AML-193 (cell line): ENCODE measurements at places on chromosomes 3 and 15.

DNA sequence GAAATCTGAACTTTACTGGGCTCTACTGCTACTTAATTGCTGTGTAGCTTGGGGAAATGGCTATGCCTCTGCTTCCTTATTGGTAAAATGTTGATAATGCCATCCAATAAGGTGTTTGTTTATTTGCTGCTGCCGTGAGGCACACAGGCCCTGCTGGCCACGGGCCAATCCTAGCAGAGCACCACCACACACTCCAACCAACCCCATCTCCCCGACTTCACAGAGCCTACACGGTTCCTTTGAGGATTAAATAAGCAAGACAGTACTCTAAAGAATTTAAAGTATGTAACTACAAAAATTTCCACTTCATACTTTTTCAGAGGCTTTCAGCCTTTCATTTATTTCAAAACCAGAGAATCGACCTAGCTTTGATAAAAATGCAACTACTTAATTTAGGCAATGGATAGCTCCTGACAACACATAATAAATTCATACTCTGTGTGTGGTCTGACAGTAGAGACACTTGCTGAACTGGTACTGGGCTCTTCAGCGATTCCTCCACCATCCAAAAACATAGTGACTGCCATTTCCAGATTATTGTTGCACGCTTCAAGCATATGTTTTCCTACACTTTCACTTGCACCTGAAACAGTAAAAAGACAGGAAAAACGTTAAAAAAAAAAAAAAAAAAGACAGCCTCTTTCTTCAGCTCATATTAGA, 25.3 kb downstream of the UBXN7 start:
- DNase-seq = no peak

DNA sequence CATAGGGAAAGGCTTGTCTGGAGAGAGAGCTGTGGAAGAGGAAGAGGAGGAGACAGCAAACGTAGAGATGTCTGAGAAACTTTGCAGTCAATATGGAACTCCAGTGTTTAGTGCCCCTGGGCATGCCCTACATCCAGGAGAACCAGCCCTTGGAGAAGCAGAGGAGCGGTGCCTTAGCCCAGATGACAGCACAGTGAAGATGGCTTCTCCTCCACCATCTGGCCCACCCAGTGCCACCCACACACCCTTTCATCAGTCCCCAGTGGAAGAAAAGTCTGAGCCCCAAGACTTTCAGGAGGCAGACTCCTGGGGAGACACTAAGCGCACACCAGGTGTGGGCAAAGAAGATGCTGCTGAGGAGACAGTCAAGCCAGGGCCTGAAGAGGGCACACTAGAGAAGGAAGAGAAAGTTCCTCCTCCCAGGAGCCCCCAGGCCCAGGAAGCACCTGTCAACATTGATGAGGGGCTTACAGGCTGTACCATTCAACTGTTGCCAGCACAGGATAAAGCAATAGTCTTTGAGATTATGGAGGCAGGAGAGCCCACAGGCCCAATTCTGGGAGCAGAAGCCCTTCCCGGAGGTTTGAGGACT, 6.9 kb downstream of the MAP1A start:
- no peak for DNase-seq

DNA sequence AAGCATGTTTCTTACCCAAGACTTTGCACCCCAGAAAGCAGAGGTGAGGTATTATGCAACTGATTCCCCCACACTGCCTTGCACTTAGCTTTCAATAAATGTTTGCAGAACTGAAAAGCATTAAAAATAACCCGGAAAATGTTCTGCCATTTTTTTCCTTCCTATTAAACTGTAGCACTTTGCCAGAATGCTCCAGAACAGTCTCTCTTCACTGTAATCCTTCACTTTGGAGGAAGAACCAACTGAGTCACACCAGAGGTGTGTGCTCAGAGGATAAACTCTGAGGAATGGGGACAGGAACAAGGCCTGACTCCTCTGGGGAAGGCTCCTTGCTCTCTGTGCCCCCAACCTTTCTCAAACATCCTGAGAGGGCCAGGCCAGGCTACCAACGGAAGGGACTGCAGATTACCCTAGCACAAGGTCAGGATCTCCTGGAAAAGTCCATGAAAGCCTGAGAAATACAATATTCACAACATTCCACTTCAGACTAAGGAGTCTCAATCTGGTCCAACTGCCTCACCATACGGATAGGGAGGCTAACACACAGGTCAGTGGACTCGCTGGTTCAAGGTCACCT, 19.0 kb downstream of the ANP32A start:
- no peak for DNase-seq

- DNase-seq = no peak
These were observed 12.3 kb upstream of the PDZRN3 start for GRCh38 chr3:73637042-73637441.

DNA sequence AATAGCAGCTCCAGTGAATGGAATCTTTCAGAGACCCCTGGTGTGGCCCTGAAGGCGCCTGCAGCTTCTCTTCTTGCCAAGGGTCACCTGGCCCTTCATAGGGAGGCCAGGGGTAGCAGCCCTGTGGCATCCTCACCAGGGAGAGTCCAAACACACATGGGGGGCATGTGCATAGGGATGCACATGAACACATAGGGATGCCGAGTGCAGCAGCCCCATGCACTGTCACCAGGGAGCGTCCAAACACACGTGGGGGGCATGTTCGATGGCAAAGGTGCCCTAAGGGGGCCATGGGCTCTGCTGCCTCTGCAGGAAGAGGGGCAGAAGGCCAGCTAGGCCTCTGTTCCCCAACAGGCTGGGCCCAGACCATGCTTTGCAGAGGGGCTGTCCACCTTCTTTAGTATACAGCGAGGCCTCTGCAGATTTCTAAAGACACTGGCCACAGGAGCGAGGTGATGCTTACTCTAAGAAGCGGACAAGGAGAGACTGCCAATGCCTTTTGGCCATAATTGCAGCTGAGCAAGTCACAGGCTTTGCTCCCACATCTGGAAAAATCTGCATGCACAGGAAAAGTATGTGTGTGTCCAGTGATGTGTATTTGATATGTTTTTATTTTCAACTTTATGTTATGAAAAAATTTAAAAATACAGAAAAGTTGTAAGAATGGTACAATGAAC, 21.0 kb downstream of the ANAPC13 start:
- no peak for DNase-seq

DNA sequence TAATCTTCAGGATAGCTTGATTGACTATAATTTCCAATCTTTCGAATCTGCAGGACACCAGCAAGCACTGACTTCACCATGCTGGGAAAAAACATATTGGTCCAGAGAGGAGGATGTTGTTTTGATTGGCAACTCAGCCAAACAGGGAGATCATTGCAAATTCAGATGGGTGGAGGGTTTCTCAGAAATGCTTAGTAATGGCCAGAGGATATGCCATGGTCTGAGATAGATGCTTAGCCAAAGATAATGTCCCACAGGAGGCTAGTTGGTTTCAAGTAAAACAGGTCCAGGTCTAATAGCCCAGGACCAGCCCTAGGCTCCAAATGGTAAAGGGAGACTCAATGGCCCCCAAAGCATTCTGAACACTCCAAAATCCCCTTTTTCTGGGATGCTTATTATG, 46.7 kb upstream of the CCDC80 start:
- no peak for DNase-seq

- no peak for DNase-seq
These were observed 111.8 kb downstream of the SSR3 start for GRCh38 chr3:156443079-156443478.

DNA sequence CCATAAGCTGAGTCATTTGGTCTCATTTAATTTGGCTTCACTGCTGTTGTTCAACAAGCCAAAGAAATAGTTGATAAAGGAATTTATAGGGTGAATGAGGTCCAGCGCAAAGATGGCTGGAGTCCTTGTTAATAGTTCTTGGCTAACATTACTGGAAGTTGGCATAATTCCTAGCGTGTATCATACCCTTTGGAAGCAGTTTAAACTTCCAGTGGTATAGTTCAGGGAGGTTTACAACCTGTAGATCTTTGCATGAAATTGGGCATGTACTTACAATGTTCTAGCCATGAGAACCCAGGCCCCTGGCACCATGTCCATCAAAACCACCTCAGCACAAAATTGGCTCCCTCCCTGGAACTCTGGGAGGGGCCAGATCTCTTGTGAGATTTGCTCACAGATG, 380.8 kb downstream of the LRTM1 start:
- no peak for DNase-seq

DNA sequence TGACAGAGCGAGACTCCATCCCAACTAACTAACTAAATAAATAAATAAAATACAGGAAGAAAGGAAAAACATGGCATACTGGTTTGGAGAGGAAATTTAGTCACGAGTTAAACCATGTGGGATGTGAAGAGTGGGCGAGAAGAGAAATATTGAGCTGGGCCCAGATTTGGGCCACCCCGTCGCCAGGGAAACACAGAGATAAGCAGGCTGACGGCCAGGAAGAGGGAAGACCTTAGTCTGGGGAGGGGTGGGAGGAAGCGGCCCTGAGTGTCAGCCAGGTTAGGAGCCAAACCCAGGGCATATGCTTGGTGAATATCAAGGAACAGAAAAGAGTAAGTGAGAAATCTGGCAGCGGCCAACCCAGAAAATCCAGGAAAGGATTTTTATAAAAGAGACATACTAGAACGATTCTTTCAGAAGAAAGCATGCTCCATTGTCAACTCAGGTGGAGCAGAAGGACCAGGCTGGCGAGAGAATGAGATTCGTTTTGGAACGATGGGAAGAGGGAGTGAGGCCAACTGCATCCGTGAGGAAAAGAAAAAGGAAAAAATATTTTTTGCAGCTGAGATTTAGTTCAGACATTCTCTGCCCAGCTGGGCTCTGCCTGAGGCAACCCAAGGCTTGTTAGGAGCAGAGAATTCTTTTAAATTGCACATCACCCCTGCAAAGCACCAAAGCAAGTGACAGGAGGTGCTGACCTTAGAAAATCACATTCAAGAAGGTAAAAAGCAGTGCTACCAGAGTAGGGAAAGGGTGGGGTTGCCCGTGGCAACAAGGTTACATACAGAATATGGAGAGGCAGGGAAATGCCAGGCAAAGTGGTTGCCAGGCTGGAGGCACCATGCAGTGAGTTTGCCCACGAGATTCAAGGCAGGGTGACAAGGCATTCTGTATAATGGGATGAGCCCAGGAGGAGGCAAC, 59.3 kb upstream of the RAD18 start:
- DNase-seq = no peak

GRCh38 chr15:40357246-40357645, 773 bp upstream of the DISP2 start:
- DNase-seq = no peak

DNA sequence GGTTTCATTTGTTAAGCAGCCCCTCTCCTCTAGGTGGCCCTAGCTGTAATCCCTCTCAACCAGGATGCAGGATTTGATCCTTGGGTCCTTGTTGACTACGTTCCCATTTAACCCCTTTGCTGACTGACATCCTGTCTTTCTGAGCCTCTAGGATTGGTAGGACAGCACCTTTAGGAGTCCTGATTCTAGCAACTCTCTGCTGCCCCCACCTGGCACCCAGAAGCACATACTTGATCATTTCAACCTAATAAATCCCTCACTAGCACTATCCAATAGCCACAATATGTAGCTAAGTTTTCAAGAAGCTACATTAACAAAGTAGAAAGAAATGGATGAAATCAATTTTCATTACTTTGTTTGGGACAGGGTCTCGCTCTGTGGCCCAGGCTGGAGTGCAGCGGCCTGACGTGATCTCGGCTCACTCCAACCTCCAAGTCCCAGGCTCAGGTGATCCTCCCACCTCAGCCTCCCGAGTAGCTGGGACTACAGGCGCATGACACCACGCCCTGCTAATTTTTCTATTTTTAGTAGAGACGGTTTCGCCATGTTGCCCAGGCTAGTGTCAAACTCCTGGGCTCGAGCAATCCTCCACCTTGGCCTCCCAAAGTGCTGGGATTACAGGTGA, 28.3 kb downstream of the RSL24D1 start:
- peak; percentile 43 for DNase-seq

DNA sequence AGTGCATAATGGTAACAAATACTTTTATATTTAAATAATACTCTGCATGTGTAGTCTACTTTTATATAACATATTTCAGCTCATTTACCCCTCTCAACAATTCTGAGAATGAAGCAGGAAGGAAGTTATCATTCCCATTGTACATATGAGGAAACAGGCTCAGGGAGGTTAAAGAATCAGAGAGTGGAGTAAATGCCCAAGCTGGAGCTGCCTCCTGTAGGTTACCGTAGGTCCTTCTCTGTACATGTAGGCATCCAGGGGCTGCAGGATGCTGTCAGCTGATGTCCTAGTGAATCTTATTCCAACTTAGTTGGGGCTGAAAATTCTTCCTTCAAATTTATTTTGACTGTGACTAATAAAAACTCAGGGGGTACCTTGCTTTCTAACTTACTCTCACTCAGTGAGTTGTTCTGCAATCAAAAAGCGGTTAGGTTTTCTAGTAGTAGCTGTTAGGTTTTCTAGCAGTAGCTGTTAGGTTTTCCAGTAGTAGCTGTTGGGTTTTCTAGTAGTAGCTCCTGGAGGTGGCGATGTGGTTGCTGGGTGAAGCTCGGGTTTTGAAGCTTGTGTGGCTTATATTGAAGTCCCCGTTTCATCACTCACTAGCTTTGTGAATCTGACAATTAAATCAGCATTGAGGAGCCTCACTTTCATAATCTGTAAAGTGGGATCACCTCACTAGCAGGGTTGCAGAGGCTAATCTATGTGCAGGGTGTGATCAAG, 357.0 kb downstream of the NR2F2 start:
- DNase-seq = no peak

GRCh38 chr15:39171944-39172368, 408.9 kb upstream of the THBS1 start:
- no peak for DNase-seq

DNA sequence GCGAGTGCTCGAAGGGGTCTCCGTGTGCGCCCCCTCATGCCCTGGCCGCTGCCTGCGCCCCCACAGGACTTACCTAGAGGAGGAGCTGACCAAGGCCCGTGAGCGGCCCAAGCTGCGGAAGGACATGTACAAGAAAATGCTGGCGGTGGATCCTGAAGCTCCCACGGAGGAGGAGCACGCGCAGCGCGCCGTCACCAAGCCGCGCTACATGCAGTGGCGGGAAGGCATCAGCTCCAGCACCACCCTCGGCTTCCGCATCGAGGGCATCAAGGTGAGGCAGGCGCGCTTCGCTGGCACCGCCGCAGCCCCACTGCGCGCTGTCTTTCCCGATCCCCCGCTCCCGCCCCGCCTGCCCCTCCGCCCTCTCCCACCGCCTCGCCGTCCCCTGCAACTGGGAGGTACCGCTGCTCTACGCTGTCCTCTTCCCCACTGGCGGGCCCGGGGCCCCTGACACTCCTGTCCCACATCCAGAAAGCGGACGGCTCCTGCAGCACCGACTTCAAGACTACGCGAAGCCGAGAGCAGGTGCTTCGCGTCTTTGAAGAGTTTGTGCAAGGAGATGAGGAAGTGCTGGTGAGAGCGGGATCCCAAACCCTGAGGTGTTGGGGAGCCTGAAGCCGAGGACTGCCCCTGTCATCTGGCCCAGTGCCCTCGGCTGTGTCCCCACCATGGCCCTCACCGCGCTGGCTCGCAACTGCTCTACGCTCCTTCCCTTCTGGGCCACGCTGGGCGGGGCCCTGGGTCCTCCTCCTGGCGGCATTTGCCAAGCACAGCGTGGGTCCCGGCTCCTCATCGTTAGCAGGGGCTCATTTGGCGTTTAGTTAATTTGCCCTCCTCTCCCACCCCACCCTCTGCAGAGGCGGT, 8.5 kb downstream of the ITPKA start:
- DNase-seq = no peak

- no peak for DNase-seq
These were observed 172.0 kb upstream of the HES1 start for GRCh38 chr3:193963808-193964516.

GRCh38 chr3:4983739-4984510, 4.7 kb downstream of the BHLHE40 start:
- no peak for DNase-seq

GRCh38 chr3:61733876-61734275, 172.5 kb downstream of the PTPRG start:
- DNase-seq = no peak
